Mucosa of gallbladder (tissue), 1 donor: ENCODE measurements at places on chromosomes 7 and 10. TPM values are rescaled to one million over a fixed set of nuclear protein-coding genes. Genes with fewer than 3 reads are reported as not detected.

- DNase-seq: no peak
These were observed 179.2 kb upstream of the BET1 start for GRCh38 chr7:94183289-94183749.

DNA sequence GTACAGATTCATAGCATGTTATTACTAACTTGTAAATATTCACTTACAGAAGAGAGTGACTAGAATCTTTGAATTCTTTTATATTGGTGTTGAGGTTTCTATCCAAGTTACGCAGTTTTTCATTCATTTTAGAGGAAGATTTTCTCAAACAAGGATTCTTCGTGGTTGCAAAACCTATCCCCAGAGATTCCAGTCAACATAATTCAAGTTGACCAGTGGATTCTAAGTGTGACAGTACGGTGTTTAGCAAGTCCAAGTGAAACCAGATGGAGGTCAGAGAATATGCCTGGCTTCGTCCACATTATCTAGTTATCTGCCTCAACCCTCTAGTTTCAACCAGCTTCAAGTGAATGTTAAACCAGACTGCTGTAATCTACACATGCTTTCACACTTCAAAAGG lies 131.9 kb downstream of the SDK1 start:
- DNase-seq: no peak

DNA sequence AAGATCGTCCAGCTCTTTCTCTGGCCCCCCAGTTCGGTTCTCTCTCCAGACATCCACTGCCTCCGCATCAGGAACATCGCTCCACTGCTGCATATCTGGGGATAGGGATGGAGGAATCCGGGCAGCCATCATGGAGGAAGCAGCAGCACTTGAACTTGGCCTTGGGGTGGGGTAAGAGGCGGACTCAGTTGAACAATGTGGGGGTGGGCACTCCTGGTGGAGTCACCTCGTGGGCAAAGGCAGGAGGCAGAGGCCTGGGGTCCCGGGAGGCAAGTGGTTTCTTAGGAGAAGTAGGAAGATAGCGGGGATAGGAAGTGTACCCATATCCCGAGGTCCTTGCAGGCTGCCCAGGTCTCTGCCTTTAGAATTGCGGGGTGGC lies 98.3 kb downstream of the CHST15 start:
- DNase-seq: no peak

DNA sequence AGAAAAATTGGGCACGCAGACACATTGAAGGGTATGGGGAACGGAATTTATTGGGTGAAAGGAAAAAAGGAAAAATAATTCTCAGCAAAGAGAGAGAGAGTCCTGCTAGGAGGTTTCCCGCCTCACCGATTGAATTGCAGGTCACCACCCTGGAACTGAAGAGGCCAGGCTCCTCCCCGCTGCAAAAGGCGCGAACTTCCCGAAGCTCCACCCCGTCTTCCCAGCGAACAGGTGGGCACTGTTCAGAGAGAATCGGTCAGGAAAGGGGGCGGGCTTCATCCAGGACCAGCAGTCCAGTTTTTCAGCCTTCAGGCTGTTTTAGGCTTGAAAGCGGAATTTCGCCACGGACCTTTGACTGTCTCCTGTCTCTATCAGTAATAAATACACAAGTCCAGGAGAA lies 27.3 kb upstream of the CADPS2 start:
- DNase-seq: no peak

The METTL27 gene
- total RNA-seq: 3.1 TPM

The VAX1 gene
- not detected for total RNA-seq

The H2BK1 gene
- not detected for total RNA-seq

The SLC29A4 gene
- 6.0 TPM for total RNA-seq
